Stimulated activated CD8-positive, alpha-beta memory T cell treated with anti-CD3 and anti-CD28 coated beads, Interleukin-12 subunit alpha, Interleukin-12 subunit beta, amount 100 ng/mL, for 4 hours (primary cell): ENCODE measurements at places on chromosomes 2 and 18.

- no peak for DNase-seq
Observed at GRCh38 chr2:161045726-161046125, 114.5 kb upstream of the TANK start.

- no peak for DNase-seq
Observed at GRCh38 chr2:46899053-46899452, 16.6 kb downstream of the MCFD2 start.

GRCh38 chr2:28621172-28622100 lies 125.6 kb downstream of the PLB1 start:
- peak; percentile 34 for DNase-seq

- DNase-seq = no peak
Observed at GRCh38 chr2:236215196-236215595, 47.0 kb upstream of the GBX2 start.

- no peak for DNase-seq
Observed at GRCh38 chr2:231866450-231866849, 59.7 kb downstream of the NPPC start.

DNA sequence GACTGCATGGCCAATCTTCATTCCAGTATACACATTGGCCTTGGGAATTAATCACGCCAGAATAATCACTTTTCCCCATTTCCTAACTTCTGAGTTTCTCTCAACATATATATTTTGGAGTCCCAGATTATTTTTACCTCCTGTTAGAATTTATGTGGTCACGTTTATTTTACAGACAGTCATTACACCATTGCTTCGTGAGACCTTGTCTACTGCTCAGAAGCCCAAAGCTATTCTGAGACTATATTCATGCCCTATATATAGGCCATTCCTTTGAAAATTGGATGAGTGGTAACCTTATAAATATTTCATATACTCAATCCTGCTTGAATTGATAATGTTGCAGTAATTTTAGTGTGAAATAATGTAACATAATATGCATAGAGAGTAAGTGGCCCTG lies 610.0 kb upstream of the CDH2 start:
- no peak for DNase-seq

DNA sequence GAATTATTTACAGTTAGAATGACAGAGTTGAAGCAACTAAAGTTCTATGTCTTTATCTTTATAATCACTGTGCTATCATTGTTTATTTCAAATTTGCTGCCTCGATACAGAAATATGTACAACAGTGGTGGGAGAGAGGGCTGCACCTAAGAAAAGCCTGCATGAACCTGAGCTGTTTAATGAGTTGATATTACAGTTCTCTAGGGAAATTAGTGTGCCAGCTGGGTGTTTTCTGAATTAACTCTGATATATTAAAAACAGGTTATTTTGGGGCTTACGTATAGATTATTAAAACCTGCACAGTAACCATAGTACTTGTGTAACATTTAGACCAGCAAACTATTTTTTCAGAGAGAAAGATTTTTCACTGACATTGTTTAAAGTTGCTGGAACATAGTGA lies 750.5 kb upstream of the DDX18 start:
- DNase-seq = no peak

DNA sequence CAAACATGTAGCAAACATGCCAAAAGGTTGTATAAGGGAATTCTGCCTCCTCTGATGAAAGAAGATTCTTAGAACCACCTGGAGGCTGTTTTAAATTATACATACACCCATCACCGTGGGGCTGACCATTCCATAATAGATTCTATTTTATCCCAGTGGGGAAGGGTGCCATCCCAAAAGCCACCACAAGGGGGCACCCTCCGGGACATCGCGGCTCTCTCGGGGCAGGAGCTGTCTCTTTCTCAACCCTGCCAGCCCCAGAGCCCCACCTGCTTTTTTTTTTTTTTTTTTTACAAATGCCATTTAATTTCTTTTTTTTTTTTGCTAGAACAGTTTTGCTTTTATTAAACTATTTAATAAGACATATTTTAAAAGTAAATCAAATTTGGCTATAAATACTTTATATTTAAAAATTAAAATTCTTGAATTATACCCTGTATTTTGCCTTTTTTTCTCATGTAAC lies 8.6 kb upstream of the MTCL1 start:
- DNase-seq = peak; percentile 41

GRCh38 chr2:68857855-68858456 lies 13.2 kb downstream of the BMP10 start:
- DNase-seq = no peak

DNA sequence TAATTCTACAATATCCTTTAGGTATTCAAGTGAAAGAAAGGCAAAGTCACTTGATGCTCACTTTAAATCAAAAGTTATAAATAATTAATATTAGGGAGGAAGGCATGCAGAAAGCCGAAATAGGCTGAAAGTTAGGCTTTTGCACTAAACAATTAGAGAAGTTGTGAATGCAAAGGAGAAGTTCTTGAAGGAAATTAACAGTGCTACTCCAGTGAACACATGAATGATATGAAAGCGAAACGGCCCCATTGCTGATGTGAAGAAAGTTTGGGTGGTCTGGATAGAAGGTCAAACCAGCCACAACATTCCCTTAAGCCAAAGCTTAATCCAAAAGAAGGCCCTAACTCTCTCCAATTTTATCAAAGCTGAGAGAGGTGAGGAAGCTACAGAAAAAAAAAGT lies 103.1 kb upstream of the CXCR4 start:
- DNase-seq = no peak

- DNase-seq = no peak
Observed at GRCh38 chr2:62741954-62742722, 36.6 kb downstream of the EHBP1 start.

- DNase-seq = no peak
Observed at GRCh38 chr2:23122681-23123215, 262.2 kb upstream of the KLHL29 start.

DNA sequence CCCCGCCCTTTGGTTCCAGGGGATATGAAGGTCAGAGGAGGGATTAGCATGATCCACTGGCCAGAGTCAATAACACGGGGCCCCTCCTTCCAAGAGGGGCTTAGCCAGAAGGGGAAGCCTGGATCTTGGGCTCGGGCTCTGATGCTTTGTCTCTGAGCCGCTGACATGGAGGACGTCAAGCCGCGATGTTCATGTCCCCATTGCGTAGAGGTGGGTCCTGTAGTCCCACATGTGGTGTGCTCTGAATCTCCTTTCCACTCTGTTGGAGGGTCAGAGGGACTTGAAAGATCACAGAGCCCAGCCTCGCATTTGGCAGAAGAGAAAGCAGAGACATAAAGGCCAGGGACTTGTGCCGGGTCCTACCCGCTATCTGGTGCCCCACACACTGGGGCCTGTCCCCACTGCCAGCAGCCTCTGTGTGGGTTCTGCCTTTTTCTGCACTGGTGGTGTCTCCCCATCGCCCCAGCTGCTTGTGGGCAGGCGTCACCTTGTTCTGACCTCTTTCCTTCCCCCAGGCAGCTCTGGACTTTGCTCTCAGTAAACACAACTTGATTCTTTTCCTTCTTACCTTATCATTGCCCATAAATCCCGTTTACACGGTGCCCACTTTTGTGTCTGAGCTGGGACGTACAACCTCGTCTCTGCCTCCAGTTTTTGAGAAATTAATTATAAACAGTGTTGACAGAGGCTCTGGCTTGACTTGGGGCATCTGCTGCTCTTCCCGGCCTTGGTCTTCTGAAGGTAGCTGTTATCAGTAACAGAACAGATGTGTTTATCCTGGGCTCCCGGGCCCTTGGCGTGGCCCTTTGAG lies 48.8 kb downstream of the SH3BP4 start:
- no peak for DNase-seq

DNA sequence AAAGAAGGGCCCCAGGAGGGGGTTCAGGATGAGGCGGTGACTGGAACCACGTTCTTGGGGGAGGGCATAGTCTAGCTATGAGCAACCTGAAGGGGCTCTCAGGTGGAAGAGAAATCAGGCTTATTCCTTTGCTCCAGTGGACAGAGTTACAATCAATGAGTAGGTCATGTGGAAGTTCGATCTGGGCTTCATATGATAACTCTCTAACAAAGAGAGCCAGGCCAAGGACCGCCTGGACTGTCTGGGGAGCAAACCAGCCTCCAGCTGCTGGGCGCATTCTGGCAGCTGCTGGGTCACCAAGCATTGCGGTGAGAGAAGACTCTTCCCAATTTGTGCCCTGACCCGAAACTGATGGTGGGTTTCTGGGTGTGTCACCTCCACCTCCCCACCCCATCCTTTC lies 180.3 kb upstream of the SMAD2 start:
- DNase-seq = no peak

GRCh38 chr2:83055376-83056010 lies 1403.6 kb downstream of the SUCLG1 start:
- no peak for DNase-seq

GRCh38 chr2:227031379-227031778 lies 132.6 kb downstream of the COL4A4 start:
- no peak for DNase-seq

GRCh38 chr18:75248426-75249174 lies 38.0 kb downstream of the TSHZ1 start:
- DNase-seq = no peak

DNA sequence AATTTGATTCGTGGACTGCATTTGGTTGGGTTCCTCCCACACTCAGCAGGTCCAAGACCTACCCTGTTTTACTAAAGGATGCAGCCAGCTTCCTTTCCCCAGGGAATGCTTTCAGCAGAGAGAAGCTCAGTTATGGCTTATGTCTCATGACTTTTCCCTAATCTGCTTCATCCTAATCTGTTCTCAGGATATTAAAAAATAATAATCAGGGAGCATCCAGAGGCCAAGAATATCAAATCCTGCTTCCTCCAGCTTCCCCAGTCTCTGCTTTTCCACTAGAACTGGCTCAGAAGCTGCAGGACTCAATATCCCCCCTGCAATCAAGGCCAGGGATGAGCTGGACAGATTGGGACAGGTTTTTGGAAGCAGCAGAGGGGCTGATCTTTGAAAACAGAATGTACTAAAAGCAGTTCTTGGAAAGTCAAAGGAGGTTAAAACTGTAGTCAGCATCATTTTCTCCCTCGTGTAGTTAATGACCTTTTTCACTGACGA lies 326.9 kb upstream of the TNP1 start:
- DNase-seq = no peak

DNA sequence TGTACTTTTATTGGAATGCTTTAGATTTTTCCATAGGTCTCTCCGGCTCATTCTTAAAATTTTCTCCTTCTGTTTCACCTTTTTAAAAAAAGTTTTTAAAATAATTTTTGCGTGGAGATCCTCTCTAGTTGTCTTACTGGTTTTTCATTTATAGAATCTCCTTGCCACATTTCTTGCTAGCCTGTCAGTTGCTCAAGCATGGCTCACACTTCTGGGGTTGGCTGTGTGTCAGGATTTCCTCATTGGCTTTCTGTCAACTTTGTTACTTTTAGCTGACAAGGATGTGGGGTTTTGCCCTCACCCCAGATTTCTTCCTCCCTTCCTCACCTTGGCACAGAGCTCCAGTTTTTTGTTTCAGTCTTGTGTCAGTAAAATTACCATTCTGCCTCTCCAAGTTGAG lies 124.6 kb downstream of the ZNF407 start:
- DNase-seq = no peak

- no peak for DNase-seq
Observed at GRCh38 chr2:71928734-71929481, 218.8 kb downstream of the CYP26B1 start.

DNA sequence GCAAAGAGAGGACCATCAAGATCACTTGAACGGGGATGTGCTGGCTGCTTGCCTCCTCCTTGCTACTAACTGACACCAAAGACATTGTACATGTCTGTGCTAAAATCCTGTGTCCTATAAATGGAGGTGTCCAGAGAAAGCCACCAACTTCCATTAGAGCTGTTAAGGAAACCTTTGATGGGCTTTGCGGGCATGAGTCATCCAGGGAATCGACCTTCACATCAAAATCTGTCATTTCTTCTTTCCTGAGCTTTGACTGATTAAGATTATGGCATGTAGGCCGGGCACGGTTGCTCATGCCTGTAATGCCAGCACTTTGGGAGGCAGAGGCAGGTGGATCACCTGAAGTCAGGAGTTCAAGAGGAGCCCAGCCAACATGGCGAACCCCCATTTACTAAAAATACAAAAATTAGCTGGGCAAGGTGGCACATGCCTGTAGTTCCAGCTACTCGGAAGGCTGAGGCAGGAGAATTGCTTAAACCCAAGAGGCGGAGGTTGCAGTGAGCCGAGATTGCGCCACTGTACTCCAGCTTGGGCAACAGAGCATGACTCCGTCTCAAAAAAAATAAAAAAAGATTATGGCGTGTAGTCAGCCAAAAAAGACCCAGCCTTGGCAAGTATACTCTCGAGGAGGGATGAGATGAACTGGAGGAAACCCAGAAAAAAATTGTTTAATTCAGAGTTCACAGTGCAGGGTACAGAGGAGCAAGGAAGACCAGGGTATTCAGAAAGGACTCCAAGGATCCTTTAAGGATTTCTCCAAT lies 115.8 kb downstream of the CABLES1 start:
- DNase-seq = no peak

DNA sequence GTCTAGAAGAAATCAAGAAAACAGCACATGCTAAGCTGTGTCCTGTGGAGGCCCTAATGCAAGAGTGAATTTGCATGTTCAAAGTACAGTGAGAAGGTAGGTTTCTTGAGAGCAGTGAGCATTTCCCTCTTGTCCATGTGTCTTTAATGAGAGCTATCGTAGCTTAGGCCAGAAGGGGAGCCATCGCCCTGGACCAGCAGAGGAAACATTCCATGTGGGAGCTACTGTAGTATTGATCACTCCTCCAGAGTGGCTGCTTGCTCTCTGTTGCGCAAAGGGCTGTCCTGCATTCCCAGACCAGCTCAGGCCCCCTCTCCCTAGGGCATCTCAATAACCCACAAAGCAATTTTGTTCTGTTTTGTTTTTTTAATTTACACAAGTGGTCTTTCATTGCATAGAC lies 950.1 kb downstream of the CNTNAP5 start:
- DNase-seq = no peak

- no peak for DNase-seq
Observed at GRCh38 chr2:196403471-196403870, 232.1 kb upstream of the STK17B start.

GRCh38 chr2:218406949-218407618 lies 7.4 kb downstream of the CTDSP1 start:
- DNase-seq = peak; percentile 43

DNA sequence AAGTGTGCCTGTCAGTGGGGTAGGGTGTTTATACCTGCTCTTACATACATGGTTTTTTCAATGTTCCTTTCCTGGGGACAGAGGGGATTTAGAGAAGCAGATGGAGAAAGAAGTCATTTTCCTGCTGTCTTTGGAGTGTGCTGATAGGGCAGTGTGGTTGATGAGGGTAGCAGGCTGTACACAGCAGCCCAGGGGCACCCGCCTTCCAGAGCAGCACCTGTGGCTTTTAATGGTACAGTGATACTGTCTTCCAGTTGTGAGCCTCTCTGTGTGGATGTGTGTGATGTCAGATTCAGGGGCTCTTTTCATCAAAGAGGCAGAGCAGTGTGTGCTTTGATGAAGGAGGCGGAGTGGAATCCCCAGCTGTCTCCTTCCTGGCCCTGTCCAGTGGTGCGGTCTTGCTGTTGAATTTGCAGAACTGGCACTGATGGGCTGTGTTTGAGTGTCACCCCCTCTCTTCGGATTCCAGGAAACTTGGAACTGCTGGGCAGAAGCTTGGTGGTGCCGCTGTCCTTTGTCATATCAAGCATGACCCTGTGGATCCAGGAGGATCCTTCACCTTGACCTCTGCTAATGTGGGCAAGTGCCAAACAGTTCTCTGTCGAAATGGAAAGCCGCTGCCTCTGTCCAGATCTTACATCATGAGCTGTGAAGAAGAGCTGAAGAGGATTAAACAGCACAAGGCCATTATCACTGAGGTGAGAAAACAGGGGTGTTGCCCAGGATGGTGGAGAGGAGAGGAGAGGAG lies 259.8 kb downstream of the PHLPP1 start:
- no peak for DNase-seq

GRCh38 chr18:28855524-28855923 lies 678.6 kb upstream of the CDH2 start:
- no peak for DNase-seq

GRCh38 chr18:25650201-25650941 lies 298.4 kb upstream of the ZNF521 start:
- no peak for DNase-seq
